ENCODE measurements at places on chromosomes 1 and 21.

- peak; percentile 89 for DNase-seq
Measured at GRCh38 chr1:235617808-235618207, 31.8 kb downstream of the GNG4 start.

DNA sequence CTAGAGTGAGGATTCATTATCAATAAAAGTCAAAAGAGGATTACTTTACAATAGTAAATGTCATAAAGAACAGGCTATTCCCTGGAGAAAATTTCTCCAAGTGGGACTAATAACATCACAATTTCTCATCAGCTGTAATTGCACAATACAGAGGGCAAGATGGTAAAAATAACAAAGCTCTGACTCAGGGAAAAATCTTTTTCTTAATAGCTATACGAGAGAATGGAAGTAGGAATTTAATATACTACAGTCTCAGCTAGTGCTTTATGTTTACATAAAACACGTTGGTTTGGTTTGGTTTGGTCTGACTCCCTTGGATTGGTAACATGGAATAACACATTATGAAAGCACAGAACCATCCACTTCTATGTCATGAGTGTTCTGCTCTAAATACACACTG, 397.6 kb downstream of the LRRIQ3 start:
- no peak for DNase-seq

DNA sequence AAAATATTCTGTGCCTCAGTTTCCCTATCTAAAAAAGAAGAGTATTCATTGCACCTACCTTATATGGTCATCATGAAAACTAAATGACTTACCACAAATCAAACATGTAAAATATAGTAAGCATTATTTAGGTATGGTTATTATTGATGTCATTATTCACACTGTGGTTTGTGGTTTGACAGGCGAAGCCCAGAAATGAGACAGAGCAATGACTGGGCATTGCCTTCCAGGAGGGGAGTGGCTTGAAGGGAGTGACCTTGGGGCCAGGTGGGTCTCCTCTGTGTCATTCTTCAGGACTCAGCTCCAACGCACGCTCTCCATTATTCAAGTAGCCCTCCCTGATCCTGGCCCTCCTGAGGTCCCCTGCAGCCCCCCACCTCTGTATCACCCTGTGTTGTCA, 133.7 kb downstream of the DMRTA2 start:
- DNase-seq, result no peak

- peak; percentile 41 for DNase-seq
Measured at GRCh38 chr1:209797978-209798639, 7.8 kb downstream of the IRF6 start.

DNA sequence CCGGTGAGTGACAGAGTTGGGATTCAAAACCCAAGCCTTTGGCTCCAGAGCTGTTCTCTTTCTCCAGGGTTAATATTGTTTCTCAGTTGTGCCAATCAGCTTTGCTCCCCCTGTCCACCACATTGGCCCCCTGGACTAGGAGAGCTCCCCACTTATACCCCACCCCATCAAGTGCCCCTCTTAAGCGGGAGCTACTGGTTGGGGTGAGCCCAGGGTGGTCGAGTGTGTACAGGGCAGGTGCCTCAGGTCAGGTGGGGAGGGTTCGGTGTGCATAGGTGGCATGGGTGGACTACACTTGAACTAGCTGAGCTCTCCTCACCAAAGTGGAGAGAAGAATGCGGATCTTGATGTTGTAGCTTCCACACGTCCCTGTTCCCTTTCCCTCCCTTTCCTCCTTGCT, 14.2 kb downstream of the KCNA2 start:
- no peak for DNase-seq

DNA sequence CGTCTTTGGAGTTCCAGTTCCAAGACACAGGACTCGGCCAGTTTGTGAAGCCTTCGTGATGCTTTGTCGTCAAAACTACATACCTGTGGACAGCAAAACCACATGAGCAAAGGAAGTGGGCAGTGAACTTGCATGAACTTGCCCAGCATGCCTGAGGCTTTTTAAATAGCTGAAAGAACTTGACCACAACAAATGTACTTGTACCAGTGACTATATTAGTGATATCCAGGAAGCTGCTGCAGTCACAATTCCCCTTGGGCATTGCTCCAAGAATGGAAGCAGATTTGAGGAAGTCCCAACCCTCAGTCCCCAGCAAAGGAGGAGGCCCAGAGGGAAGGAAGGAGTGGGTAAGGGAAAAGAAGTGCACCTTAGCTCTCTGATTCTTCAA, 2.6 kb downstream of the FUCA1 start:
- DNase-seq, result peak; percentile 90

- peak; percentile 9 for DNase-seq
Measured at GRCh38 chr1:232570007-232570406, 59.9 kb downstream of the SIPA1L2 start.

DNA sequence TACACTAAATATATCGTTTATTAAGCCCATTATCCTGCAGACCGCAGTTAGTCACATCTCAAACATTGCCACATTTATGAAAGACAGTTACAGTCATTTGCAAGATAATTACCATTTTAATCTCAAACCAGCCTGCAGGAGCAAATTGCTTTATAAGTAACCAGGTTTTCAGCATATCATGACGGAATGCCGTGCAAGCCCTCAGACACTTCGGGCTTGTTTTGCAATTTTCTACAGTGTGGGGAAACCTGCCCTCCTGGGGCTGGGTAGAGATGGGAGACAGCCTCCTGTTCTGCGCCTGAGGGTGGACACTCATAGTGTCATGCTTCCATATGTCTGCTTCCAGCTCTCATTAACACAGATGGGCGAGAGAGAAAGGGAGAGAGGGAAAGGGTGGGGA, 563.9 kb downstream of the NPHP4 start:
- no peak for DNase-seq

DNA sequence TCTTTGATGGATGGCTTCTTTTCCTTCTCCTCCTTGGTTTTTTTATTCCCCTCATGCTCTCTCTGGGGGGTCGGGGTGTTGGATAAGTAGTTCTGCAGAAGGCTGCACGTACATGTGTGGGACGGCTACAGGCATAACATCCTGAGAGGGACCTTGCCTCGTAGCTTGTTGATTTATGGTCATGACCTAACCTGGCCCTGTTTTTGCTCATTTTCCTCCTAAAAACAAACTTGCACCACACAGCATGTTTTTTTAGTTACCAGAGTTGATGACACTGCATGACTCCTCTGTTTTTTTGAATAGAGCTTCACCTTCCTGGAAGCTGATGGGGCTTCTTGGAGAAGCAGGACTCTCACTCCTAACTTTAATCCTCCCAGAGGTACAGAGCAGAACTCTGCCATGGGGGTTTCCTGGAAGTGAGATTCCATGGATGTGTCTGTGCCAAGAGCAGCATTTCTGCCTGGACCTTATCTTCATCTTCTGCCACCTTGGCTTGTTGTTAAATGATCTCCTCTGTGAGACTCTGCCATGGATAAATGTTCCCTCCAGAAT, 114.7 kb downstream of the PAPPA2 start:
- no peak for DNase-seq

DNA sequence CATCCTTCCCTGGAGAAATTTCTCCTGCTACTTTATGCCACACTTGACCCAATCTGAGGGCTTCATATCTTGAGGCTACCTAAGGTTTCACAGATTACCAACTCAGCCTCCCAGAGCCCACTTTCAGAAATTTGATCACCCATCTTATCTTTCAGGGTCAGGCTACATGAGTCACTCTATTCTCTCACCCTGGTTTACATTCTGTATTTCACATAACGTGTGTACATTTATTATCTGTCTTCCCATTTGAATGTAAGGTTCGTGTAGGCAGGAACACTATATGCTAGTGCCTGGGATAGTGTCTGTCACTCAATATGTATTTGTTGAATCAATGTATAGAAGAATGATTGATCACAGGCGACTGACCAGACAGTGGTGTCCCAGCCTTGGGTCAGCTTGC, 124.8 kb downstream of the UBE2U start:
- DNase-seq, result no peak

DNA sequence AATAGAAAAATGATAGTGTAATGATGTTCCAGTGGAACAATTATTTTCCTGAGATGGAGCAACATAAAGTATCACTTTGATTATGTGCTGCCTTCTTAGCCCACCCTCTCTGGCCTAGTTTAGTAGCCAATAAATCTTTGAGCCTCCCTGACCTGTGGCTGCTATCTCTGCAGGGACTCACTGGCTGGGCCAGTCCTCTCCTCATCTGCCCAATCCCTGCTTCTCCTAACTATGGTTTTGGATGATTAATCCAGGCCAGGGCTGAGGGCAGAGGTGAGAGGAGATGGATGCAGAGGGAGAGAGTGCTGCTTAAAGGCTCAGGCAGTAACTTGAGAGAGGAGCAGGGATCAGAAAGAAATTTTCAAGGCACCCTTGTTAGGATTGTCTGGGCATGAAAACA, 89.0 kb upstream of the CD34 start:
- DNase-seq, result no peak

GRCh38 chr1:91799863-91800262, 86.1 kb downstream of the TGFBR3 start:
- no peak for DNase-seq

GRCh38 chr1:102595106-102595505, 513.2 kb downstream of the COL11A1 start:
- peak; percentile 22 for DNase-seq
